Tongue (tissue), 3 donors: ENCODE measurements at places on chromosomes 12 and 14.

GRCh38 chr12:123288751-123289346 is 17.2 kb upstream of the CDK2AP1 start:
- DNase-seq, result no peak

GRCh38 chr14:57302883-57303282 is 34.1 kb downstream of the AP5M1 start:
- DNase-seq, result no peak

DNA sequence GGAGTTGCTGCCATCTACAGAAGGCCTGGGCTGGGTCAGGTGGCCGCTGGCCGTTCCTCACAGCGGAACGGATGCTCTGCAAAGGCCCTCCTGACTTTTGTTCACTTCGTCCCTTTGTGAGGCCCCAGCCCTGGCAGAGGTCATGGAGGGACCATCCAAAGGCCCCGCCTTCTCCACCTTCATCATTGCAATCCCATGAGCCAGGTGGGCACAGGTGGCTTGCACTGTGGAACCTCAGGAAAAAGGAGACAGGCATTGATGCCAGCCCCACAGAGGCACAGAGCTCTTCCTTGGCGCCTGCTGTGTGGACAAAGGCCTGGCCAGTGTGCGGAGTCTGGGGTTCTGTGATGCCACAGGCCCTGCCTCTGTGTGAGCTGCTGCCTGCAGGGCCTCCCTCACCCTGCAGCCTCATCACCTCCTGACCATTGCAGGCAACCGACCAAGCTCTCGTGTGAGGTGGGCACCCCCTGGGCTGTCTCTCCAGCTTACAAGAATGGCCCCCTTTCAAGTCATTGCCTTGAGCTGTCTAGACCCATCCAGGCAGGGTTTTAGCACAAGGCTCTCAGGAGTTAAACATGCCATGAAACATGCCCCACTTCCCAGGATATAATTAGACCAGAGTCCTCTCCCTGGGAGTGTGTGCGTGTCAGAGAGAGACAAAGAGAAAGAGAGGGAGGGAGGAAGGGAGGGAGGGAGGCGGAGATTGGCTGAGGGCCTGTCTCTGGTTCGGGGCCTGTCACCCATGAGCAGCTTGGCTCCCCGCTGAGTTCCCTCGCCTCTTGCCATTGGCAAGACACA is 19.3 kb downstream of the NFKBIA start:
- DNase-seq, result peak; percentile 87

GRCh38 chr12:10718279-10718821 is 4.8 kb downstream of the YBX3 start:
- peak; percentile 87 for DNase-seq

DNA sequence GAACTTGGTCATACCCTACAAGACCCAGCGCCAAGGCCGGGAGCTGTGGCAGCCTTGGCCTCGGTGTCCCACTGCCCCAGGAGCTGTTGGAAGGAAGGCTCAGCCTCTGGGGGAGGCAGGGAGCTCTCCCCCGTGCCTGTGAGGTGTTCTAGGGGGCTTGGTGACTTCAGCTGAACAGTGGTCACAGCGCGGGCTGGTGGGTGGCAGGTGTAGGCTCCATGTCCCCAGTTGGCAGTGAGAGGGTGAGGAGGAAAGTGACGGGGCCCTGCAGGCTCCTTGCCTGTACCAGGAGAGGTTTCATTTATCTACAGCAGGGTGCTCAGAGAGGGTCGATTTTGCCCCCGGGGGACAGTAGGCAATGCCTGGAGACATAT is 47.5 kb downstream of the DLK1 start:
- no peak for DNase-seq

DNA sequence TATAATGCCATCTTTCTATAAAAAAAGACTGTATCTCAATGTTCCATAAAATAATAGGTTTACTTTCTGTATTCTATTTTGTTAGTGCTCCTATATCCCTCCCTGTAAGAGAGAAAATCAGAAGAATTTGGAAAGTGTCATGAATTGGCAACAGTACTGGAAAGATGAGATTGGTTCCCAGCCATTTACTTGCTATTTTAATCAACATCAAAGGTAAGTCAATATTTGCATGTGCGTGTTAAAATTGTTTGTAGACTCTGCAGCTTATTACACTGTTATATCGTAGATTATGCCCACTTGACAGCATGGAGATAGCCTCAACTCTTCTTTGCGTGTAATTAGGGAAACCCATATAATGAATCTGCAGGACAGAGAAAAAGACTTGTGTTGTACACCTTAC is 34.0 kb downstream of the KCNMB4 start:
- no peak for DNase-seq

GRCh38 chr12:42960087-42960527 is 370.6 kb upstream of the PRICKLE1 start:
- DNase-seq, result no peak
